ENCODE measurements at places on chromosomes 1 and 21. TPM values are rescaled to one million over a fixed set of nuclear protein-coding genes. Genes with fewer than 3 reads are reported as not detected.

GRCh38 chr1:81695741-81696140 is 105.0 kb upstream of the ADGRL2 start:
- no peak for DNase-seq

- no peak for DNase-seq
These were observed 7.0 kb downstream of the EPB41 start for GRCh38 chr1:28921286-28921869.

- no peak for DNase-seq
These were observed 16.5 kb downstream of the ATP1B1 start for GRCh38 chr1:169122976-169123375.

GRCh38 chr1:24107462-24108138 is 4.3 kb downstream of the MYOM3 start:
- DNase-seq: no peak

DNA sequence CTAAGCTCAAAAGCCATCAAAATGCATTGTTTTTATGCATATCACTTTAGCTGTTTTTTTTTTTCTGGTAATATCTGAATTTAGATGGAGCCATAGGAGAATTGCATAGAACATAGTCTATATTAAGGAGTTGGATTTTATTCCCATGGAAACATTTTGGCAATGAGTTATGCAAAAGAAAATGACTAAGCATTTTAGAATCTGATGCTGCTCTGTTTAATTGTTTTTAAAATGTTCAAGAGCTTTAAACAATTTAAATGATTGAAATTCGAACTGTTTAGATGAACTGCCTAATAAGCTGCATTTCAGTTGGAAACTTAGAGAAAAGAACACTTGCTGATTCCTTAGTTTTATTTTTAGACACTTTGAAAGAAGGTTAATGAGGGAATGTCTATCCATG is 1531.5 kb upstream of the B3GALT2 start:
- DNase-seq: no peak

DNA sequence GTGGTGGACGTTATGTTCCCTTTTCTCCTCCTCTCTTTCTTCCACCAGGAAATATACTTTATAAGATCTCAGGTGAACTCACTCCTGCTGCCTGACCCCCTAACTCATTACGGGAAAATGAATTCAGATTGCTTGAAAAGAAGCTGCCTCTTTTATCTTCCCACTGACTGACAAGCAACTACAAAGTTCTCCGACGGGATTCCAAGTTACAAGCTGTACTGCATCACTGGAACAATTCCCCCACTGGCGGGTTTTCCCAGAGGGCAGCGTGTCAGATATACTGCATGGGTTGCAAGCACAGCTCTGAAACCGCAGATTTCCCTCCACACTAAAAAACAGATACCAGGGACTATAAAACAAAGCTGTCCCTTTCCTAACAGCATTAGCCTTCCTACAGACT is 390.6 kb downstream of the KCTD3 start:
- no peak for DNase-seq

DNA sequence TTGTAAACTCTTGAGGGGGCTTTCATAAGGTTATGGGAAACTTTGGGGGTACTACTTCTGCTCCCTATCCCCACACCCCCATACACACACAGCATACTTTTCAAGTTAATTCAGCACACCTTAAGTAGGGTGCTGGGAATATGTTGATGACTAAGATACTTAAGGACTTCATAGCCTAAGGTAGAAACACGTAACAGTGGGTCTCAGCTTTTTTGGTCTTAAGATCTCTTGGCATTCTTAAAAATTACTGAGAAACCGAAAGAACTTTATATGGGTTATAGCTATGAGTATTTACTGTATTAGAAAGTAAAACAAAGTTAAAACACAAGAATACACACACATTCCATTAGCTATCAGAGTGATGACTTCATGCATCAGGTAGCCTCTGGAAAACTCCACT is 2.1 kb downstream of the OTUD3 start:
- DNase-seq: no peak

GRCh38 chr1:30713311-30713710 is 10.1 kb downstream of the MATN1 start:
- DNase-seq: no peak

- no peak for DNase-seq
These were observed 38.0 kb upstream of the SERBP1 start for GRCh38 chr1:67468066-67468718.

- DNase-seq: no peak
These were observed 27.7 kb upstream of the RIPK4 start for GRCh38 chr21:41794600-41794999.

DNA sequence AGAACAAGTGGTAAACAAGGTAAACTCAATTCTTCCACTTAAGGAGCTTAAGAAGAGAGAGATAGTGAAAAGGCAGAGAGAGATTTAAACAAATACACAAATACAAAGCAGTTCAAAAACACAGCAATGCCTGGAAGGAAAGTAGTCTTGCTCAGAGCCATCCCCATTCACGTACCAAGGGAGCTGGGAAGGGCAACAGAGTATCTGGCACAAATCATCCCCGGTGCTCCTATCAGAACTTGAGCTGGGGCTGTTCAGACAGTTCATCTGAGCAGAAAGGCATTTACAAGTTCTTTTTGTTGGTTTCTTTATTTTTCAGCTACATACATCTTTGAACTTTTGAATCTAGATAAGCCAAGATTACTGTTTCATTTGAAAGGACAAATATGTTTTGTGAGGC is 233.9 kb downstream of the KCNH1 start:
- no peak for DNase-seq

DNA sequence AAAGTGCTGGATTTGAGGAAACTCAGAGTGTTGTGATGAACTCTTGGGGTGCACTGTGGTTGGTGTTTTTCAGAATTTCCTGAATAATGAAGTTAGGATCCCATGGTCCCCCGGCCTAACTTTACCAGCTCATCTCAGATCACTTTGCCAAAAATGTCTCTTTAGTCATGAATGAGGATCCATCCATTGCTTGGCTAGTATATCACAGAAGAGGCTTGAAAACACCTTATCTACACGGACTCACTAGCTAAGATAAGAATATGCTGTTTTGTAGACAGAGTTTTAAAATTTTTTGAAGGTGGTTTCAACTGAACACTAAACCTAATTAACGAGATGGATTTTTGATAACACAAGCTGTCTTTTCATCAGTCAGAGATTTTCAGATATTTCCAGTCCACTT is 53.8 kb downstream of the IVNS1ABP start:
- DNase-seq: no peak

DNA sequence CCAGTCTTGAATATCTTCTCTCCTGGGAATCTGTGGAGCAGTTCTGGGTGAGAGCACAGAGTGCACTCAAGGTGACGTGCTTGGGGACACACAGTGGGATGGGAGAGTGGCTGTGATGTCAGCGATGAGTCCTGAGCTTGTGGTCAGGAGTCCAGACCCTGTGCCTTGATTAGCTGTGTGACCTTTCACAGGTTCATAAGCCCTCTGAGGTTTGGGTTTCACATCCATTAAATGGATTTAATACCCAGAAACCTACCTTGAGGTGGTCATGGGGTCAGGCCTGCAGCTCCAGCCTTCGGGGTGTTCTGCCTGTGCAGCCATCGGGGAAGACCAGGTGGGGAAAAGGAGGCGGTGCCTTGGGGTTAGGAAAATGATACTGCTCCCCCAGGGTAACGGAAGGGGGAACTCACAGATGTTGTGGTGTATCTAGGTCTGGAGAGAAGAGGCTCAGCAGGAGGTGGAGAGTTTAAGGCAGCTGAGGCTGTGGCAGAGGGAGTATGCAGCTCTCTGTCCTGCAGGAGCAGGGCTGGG is 38.5 kb upstream of the ETV3 start:
- peak; percentile 17 for DNase-seq

DNA sequence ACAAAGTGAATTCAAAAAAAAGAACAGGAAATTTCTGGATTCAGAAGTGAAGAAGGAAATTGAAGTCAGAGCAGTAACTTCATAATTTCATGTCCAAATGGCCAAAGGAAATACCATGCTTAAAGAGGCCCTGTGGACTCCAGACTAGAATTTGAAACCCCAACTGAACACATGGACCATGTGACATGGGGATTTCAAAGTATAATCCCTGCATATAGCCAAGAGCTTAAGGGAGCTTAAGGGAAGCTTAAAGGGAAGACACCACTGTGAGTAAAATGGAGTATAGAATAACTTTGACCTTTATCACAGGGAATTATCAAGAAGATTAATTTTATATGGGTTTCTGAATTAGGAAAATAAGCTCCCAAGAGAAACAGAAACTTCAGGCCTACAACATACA is 241.8 kb upstream of the POGK start:
- DNase-seq: no peak

DNA sequence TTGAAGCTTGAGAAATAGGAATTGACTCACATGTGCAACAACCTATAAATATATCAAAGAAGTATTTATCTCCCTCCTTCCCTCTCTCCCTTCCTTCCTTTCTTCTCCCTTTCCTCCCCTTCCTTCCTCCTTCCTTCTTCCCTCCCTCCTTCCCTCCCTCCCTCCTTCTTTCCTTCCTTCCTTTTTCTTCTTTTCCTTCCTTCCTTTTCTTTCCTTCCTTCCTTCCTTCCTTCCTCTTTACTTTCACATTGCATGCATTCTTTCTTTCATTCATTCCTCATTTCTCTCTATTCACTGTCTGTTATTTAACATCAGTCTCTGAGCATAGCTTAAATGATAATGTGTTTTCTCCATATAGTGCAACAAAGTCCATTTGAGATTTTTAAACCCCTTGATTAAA is 214.2 kb downstream of the CHRM3 start:
- DNase-seq: no peak

- no peak for DNase-seq
These were observed 13.0 kb upstream of the TTC22 start for GRCh38 chr1:54814126-54814498.

GRCh38 chr1:113396585-113396984 is 6.3 kb downstream of the MAGI3 start:
- no peak for DNase-seq

GRCh38 chr1:33828654-33829053 is 35.2 kb upstream of the HMGB4 start:
- DNase-seq: no peak

DNA sequence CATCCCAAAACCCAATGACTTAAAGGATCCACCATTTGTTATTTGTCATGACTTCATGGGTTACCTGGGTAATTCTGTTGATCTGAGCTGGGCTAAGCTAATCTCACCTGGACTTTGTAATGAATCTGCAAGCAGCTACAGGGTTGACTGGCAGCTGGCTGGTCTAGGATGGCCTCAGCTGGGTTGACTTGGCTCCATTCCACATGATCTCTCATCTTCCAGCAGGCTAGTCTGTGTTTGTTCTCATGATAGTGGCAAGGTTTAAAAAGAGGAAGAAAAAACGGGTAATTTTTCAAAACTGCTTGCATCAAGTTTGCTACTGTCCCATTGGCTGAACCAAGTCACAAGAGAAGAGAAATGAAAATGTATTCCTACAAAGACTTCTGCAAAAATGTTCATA is 24.8 kb upstream of the ZMYM4 start:
- DNase-seq: no peak

DNA sequence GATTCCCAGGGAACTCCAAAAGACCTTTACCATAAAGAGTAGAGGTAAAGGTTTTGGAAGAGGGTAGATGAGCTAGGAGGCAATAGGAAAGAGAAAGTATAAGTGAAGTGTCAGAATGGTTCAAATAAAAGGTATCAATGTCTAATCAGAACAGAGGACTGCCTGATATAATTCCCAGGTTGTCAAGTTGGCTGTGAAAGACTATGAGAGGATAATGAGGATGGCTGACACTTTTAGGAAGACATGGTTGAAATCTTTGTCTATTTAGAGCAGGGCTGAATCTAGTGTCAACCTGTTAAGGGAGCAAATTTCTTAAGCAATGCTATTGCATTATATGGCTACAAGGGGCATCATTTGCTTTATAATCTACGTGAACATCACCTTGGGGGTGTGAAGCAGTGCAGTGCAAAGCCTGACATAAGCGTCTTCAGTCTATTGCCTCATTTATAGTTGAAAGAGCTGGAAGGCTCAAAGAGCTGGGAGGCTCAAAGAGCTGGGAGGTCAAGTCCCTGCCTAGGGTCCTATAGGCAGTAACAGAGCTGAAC is 308.3 kb upstream of the DEPDC1 start:
- no peak for DNase-seq

- peak; percentile 49 for DNase-seq
These were observed 14.7 kb downstream of the TMCO1 start for GRCh38 chr1:165753934-165754333.

GRCh38 chr1:227447531-227447990 is 115.8 kb upstream of the ZNF678 start:
- no peak for DNase-seq

DNA sequence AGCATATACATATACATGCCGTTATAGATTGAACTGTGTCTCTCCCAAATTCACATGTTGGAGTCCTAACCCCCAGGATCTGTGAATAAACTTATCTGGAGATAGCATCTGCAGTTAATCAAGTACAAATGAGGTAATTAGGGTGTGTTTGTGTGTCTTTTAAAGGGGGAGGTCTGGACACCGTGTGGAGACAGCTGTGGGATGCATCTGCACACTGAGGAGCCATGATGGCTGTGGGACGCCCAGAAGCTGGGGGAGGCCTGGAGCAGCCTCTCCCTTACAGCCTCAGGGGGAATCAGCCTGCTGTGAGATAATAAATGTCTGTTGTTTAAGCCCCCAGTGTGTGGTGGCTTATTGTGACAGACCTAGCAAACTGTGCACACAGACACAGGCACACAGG is 51.8 kb upstream of the COL18A1 start:
- DNase-seq: no peak

- no peak for DNase-seq
These were observed at the start of gene SMCP for GRCh38 chr1:152878042-152878441. TSS of gene SMCP (plus strand) at chr1:152878322. CDS start at chr1:152884423, 6,101 bp downstream.

- no peak for DNase-seq
These were observed 6.8 kb downstream of the STPG1 start for GRCh38 chr1:24406788-24407187.

DNA sequence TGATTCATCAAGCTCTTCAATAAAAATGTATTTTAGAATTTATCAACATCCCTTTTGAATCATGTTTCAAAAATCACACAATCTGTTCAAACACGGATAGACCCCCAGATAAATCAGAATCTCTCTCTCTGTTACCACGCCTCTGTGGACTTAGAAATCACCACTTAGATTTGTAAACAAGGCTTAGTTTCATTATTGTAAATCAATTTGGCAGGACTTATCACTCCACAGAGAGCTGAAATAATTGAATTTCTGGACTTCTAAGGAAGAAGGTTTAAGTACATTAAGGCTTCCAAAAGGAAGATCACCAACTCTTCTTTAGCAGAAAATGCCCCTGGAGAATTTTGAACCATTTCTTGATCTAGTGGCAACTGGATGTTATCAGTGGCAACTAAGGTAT is 100.4 kb downstream of the APP start:
- no peak for DNase-seq

GRCh38 chr21:28334407-28334806 is 658.3 kb downstream of the LTN1 start:
- DNase-seq: peak; percentile 82

GRCh38 chr1:161492827-161493226 is 12.4 kb upstream of the FCGR2A start:
- DNase-seq: no peak

TCHH gene
- total RNA-seq: not detected

C1orf87 gene
- not detected for total RNA-seq

ATP1A4 gene
- total RNA-seq: not detected

MTOR gene
- 58.6 TPM for total RNA-seq

ZNF593OS gene
- not detected for total RNA-seq

FAM110D gene
- total RNA-seq: not detected

EXTL1 gene
- total RNA-seq: 0.67 TPM

NOTCH2NLA gene
- total RNA-seq: 31.1 TPM

SPATA1 gene
- 1.4 TPM for total RNA-seq

C1orf141 gene
- total RNA-seq: not detected

HSD3B2 gene
- not detected for total RNA-seq

SLC2A5 gene
- total RNA-seq: 123 TPM

APCS gene
- not detected for total RNA-seq
